ENCODE measurements at places on chromosomes 4 and X. TPM values are rescaled to one million over a fixed set of nuclear protein-coding genes. Genes with fewer than 3 reads are reported as not detected.

Gene CRMP1
- 5.8 TPM for total RNA-seq

Gene PPEF2
- total RNA-seq: not detected

Gene SLC34A2
- total RNA-seq: 5.2 TPM

Gene PRR32
- total RNA-seq: not detected

Gene CXCL1
- 6.3 TPM for total RNA-seq

Gene TMPRSS11E
- not detected for total RNA-seq

Gene HTR2C
- not detected for total RNA-seq

Gene TRIM75
- not detected for total RNA-seq

Gene CT45A10
- total RNA-seq: not detected

DNA sequence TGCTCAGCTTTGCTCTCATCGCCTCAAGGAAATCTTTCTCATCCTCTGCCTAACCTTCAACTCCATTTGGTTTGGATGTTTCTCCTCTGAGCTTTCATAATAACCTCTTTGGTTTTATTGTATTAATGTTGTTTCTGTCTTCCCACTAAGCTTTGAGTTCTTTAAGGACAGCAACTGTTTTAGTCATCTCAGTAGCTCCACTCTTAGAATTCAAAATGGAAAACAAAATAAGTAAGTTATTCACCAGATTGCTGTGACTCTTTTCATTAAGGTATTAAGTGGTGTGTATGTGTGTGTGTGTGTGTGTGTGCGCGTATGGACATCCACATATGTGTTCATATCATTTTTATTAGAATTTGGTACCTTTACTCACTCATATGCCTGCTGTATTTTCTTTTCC is 279.2 kb upstream of the BOD1L1 start:
- DNase-seq: no peak

DNA sequence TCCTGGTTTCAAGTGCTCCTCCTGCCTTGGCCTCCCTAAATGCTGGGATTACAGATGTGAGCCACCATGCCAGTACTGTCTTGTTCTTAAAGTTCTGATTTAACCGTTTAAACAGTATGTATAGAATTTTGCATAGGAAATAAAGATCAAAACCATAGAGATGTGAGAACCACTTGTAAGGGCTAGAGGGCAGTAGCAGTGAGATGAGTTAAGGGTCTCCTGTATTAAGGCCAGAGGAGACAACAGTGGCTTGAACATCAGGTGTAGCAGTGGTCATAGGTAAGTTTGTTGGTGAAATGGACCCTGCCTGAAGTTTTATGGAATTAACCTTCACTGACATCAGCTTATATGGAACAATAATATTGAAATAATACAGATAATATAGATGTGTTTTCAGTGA is 155.7 kb downstream of the SLC4A4 start:
- no peak for DNase-seq

GRCh38 chrX:24561121-24561520 is 86.0 kb downstream of the PCYT1B start:
- DNase-seq: no peak

DNA sequence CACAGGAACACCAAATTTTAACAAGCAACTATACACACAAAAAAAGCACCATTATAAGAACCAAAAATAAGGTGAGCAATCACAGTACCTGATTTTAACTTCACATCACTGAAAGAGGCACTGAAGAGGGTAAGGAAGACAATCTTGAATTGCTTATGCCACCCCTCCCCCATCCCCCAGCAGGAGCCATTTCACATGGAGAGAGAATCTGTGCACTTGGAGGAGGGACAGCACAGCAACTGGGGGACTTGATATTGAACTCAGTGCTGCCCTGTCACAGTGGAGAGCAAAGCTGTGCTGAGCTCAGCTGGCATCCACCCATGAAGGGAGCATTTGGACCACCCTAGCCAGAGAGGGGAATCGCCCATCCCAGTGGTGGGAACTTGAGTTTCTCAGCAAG is 56.0 kb downstream of the NUDT11 start:
- no peak for DNase-seq

- DNase-seq: no peak
Measured at GRCh38 chr4:114005569-114006442, 26.4 kb upstream of the ARSJ start.

GRCh38 chrX:39487166-39487968 is 610.4 kb downstream of the BCOR start:
- DNase-seq: no peak

GRCh38 chrX:21529771-21530170 is 128.4 kb downstream of the KLHL34 start:
- no peak for DNase-seq

GRCh38 chr4:85833302-85833701 is 358.4 kb downstream of the ARHGAP24 start:
- DNase-seq: no peak

DNA sequence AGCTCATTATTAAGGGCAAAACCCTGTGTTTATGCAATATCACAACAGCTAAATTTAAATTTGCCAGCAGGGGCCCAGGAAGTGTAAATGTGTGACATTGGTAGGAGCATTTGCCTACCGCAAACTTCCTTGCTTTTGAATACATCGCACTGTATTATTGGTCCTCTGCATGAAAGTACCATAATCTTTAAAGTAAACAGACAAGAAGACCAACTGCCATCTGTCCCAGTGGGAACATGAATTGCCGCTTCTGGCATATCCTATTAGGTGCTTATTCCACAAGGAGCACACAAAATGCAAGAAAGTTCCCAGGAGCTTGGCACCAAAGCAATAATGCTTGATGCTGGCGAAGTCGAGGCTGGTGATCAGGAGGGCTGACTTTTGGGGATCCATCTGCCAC is 51.3 kb downstream of the SOD3 start:
- no peak for DNase-seq

DNA sequence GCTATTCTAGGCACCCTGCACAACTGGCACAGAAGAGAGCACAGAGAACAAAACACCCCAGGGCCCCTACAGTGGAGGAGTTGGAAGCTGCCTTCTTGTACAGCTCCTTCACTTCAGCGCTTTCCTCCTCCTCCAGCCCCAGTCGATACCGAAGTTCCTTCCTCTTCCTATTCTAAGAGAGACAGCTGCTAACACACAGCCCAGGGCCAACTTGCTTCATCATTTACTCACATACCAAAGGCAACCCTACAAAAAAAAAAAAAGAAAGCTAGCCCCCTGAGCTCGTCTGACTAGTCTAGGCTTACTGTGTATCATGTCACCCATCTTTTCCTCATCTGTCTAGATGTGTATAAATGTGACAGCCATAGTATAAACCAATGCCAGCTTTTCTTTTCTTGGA is 64.5 kb downstream of the MID1 start:
- DNase-seq: no peak

DNA sequence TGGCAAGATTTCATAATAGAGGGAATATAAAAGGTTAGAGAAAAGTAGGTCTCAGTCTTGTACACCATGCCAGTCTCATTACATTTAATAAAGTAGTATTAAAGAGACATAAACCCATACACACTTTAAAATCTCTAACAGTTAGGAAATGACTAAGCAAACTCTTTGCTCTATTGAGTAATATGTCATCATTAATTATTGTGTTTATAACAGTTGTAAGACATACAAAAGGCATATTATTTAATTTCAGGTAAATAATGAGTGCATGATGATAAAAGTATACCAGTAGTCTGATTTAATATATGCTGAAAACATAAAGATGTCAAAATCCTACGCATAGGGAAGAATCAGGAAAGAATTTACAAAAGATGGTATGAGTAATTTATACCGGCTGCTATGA is 31.0 kb upstream of the FGG start:
- DNase-seq: no peak

DNA sequence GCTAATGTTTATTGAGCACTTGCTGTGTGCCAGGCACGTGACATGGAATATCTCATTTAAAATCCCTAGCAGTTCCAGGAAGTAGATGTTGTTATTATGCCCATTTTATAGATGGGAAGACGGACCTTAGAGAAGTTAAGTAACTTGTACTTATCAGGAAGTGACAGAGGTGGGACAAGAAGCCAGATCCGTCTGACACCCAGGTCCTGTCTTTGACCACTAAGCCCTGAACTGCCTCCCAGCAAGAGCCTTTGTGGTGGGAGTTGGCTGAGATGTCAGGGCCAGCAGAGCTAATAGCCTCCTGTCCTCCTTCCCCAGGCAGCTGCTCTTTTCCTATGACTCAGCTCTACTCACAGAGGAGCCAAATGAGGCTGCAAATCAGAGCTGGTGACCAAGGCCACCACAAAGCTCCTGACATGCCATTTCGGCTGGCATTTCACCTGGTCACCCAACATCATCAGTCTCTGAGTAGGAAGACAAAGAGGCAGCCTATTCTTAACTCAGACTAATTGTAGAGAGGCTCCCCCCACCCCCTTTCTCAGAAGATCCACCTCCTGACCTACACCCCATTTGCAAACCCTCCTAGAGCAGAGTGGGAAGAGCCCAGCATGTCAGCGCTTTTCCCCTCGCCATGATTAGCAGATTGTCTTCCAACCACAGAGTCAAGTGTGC is 175.1 kb upstream of the KIT start:
- DNase-seq: no peak

DNA sequence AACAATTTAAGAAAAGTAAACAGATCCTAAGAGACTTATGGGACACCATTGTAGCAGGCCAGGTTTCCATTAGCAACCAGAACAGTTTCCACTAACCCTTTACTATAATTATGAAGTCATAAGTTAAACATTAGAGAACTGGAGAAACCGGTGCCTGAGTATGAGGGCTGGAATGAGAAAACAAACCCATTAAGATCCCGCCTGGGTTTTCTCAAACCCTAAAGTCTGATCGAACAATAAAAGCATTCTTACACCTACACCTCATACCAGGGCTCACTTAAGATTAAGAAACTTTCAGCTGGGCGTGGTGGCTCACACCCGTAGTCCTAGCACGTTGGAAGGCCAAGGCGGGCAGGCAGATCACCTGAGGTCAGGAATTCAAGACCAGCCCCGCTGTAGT is 13.7 kb upstream of the DHX15 start:
- peak; percentile 69 for DNase-seq

- no peak for DNase-seq
Measured at GRCh38 chr4:85672959-85673358, 198.0 kb downstream of the ARHGAP24 start.

GRCh38 chr4:159937595-159937994 is 834.7 kb downstream of the RAPGEF2 start:
- DNase-seq: no peak

DNA sequence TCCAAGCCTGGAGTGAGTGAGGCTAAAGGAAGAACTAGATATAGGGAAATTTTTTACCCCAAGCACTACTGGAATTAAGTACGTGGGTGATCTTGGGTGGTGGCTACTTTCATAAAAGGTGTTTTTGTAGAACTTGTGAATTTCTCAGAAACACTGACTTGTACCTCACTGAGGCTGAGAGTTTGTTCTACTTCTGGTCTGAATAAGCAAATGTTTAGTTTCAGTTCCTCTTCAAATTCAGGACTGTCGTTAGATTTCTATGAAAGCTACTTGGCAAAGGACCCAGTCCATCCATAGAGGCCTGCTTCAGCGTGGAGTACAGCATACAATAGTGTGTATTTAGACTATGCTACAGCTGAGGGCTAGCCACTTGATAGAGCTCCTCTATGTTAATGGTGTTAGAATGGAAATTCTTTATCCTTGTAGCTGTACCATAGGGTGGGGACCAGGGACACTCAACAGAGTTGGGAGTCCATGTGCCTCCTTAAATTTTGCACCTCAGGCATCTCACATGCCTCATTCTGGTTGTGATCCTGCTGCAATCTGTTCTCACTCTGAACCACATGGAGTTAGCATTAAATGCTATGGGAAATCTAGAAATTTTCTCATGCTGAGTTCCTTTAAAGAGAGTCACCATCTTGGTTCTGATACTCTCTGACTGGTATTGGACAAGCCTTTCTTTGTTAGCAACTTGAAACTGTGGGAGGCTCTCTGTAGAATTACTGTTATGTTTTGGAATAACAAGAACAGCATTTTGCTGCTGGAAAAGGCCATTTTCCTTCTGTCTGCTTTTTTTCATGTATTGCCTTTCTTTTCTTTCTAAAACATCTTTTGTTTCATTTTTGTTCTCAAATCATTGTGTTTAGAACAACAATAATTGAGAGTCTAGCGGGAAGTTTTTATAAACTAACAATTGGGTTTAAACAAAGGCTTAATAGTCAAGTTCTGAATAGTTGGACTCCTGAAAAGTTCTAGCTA is 86.8 kb downstream of the PDGFRA start:
- DNase-seq: no peak

- no peak for DNase-seq
Measured at GRCh38 chr4:137998666-137999429, 243.3 kb downstream of the SLC7A11 start.

DNA sequence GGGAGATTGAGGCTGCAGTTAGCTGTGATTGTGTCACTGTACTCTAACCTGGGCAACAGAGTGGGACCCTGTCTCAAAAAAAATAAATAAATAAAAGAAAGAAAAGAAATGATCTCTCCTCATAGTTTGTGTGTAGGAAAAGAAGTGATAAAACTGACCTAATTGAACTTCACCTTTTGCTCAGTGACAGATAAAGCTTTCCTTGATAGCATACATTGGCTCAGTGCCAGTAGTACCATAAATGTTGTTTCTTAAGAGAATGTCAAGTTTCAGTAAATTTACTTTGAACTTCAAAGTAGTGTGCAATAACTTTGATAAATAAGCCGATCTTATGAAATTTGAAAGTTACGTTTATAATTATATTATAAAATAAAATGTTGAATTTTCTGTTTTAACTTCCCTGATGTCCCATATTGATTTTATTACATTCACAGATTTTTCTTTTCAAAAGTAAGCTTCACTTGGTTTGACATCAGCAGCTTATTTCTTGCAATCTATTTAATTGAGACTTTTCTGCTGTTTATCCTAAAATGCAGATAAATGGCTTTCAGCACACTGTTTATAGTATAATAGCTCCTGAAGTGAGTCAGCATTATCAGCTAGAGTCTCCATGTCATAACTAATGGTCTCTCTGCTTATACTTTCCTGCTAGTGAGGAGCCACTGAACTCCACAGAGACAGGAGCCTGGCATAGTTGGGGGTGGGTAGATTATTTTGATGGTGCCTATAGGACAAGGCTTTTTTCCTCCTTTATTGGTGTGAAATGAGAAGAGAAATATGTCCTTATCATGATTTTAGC is 330.1 kb downstream of the BMPR1B start:
- DNase-seq: no peak

- DNase-seq: no peak
Measured at GRCh38 chr4:125505621-125506020, 190.9 kb downstream of the FAT4 start.

- DNase-seq: no peak
Measured at GRCh38 chr4:142781114-142781513, 65.0 kb downstream of the INPP4B start.

DNA sequence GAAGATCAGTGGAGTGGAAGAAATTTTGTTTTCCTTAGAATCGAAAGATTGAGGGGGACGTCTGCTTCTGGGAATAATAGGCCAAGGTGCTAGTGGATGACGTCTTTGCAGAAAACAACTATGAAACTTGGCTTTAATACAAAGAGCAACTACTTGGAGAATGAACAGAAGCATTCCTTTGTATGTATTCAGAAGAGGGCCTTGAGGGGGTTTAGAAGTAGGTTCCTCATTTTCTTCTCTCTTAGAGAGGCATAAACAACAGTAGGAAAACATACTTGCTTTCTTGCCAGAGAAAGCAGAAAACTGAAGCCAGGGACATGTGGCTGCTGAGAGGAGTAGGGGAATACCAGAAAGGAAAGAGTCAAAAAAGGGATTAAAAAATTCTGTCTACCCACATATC is 167.8 kb downstream of the ZNF330 start:
- DNase-seq: no peak

- DNase-seq: no peak
Measured at GRCh38 chr4:65624651-65625050, 45.6 kb downstream of the EPHA5 start.

All from Peyer's patch (tissue), 4 donors.